ENCODE measurements at places on chromosomes 7 and 10. TPM values are rescaled to one million over a fixed set of nuclear protein-coding genes. Genes with fewer than 3 reads are reported as not detected.

GRCh38 chr7:31302356-31302755, 38.2 kb downstream of the NEUROD6 start:
- DNase-seq = no peak

STRIP2 gene
- total RNA-seq = 11.3 TPM

DNA sequence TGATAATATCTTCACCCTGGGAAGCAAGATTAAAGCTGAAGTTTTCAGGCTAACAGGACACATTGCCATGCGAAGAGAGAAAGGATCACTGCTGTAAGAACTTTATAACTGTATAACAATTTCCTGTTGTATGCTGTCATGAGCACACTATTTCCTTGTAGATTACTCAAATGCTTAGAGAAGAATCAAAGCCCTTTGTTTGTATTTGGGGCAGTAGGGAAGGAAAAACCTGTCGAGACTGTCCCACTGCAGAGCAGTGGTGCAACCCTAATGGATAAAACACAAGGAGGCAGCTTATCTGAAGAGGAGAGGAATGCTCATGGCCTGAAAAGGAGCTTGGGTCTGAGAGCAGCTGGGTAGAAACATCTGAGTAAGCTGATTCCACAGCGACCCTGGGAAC, 327.7 kb upstream of the NPSR1 start:
- no peak for DNase-seq

TFEC gene
- total RNA-seq = 1.0 TPM

SPDYE6 gene
- not detected for total RNA-seq

DNA sequence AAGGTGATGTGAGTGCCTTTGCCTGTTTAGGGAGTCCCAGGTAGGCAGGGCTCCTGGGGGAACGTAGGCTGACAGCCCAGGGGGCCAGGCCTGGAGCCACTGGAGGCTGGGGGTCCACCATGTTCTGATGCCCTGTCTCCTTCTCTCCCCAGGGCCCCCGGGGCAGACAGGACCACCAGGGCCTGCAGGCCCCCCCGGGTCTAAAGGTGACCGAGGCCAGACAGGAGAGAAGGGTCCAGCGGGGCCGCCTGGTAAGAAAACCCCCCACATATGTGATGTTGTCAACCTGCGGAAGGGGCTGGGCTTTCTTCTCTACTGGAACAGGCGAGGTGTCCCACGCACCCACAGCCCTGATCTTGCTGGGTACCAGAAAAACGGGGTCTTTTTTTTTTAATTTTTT, 85.2 kb downstream of the MYL10 start:
- no peak for DNase-seq

- DNase-seq = no peak
These were observed 68.6 kb upstream of the EFCAB10 start for GRCh38 chr7:105649727-105650381.

GRCh38 chr7:5693529-5693928, 87.9 kb downstream of the RNF216 start:
- no peak for DNase-seq

- no peak for DNase-seq
These were observed 36.9 kb upstream of the KMT2E start for GRCh38 chr7:104976966-104977636.

DNA sequence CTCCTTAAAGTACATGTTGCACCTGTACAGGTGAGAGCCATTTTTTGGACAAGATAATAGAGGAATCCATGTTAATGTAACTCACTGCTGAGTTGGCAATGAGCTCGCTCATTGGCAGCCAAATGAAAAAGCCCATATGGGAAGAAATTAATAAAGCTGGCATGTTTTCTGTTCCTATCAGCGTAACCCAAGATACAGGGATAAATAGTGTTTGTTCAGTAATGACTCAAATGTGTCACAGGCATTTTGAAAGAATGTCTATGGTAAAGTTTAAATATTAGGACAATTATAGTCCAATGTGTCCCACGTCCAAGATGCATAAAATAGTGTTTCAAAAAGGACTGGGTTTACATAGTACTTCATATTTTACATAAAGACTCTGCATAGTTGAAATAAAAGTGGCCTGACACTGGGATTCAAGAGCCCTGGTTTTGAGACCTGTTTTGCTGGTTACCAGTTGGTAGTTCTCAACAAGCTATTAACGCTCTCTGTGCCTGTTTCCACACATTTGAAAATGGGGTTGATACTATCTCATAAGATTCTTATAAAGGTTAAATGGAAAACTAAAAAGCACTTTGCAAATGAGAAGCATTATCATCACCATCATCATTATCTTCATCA, 49.1 kb downstream of the MTURN start:
- DNase-seq = no peak

- no peak for DNase-seq
These were observed 74.9 kb upstream of the STEAP1B start for GRCh38 chr7:22574754-22575520.

OR2A5 gene
- not detected for total RNA-seq

- DNase-seq = no peak
These were observed 134.1 kb downstream of the LRMDA start for GRCh38 chr10:75565286-75566251.

ZNHIT1 gene
- 57.6 TPM for total RNA-seq

TAS2R60 gene
- not detected for total RNA-seq

DNA sequence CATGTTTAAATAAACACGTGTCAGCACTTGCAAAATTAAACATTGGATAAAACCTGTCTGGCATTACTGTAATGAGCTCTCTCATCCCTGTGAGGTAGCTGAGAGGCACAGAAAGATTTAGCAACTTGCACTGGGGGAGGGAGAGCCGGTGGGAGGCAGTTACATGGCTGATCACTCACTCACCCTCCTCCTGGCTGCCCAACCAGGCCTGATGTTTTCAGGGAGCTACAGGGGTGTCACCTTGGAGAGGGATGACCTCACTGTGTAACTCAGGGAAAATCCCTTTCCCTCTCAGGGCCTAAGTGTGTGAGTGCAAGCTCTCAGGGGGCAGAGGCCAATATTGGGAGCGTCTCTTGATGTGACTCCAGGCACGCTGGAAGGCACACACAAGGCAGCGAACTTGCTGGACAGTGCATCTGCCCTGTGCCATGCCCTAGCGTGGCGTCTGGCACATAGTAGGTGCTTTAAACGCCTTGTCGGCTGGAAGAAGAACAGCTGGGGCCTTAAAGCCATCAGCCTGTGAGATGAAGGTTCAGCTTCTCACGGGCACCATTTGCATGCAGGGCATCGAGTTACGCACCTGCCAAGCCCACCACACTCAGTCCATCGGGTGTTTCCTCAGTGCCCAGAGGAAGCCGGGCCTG, 51.1 kb downstream of the ELFN1 start:
- DNase-seq = no peak

DNA sequence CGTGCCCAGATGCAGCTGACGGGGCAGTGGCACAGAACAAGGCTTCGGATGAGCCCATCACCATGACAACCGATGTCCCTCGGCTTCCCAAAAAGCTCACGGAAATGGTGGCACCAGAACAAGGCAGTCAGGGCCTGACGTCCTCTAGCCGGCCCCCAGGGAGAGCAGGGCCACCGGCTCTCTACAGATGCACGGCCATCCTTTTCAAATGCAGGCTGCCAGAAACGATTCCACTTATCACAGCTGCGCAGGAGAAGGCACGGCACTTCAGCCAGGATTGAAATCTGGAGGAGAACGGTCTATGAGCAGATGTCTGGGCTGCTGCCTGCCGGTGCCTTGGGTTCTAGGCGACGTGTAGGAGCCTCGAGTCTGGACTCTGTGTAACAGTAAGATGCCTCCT, 223.8 kb downstream of the ZMYND11 start:
- DNase-seq = no peak

HPSE2 gene
- not detected for total RNA-seq

GRCh38 chr7:117062300-117062699, 109.0 kb downstream of the ST7 start:
- DNase-seq = no peak

PKD2L1 gene
- not detected for total RNA-seq

DNA sequence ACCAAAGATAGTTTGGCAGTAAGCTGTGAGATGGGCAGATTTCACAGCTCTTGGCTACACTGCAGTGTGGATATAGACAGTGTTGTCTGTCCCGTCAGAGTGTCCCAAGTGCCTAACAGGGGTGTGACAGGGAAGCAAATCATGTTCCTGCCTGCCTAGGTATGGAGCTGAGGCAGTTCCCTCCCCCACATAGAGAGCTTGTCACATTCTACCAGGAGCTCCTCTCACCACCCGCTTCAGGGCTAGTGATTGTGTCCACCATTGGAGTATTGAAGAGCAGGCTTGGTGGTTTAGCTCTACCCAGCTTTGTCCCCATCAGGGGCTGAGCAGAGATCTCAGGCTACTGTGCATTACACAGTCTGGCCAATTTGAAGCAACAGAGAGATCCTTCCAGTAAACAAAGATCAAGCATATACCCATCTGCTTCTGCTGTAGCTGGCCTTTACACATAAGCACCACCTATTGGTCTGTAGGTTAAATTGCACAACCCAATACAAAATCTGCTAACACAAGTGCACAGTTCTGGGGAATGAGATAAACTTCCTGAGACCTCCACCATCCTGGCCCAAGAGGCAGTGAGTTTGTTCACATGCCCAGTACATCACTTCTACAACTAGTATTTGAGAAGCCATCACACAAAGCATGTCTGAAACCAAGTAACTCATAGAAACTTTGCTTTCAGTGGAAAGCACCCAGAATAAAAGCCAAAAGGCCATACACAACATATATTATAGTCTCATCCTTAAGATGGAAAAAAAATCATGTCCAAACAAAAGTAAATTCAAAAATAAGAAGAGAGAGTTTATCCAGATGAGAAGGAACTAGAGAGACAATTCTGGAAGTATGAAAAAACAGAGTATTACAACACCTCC, 67.3 kb downstream of the GLCCI1 start:
- no peak for DNase-seq

All from natural killer cell treated with Interleukin-12 subunit alpha and Interleukin-12 subunit beta and Interleukin-15 and Interleukin-18, amount 100 ng/mL, for 72 hours (primary cell).